ENCODE measurements at places on chromosomes 1 and 21. TPM values are rescaled to one million over a fixed set of nuclear protein-coding genes. Genes with fewer than 3 reads are reported as not detected.

The C1orf87 gene
- total RNA-seq: not detected

The CNKSR1 gene
- total RNA-seq: 3.4 TPM

The RIPK4 gene
- not detected for total RNA-seq

- H3K27me3 ChIP-seq: no peaks in the 10 kb centered on the region
- no peak overlapping the region for H3K27ac ChIP-seq
- no peak for DNase-seq
- no peak overlapping the region for H3K4me3 ChIP-seq
These were observed 8.1 kb downstream of the ARV1 start for GRCh38 chr1:230986976-230987375.

Data from activated T-helper 2 cell treated with anti-CD3 and anti-CD28 coated beads, Interferon-gamma antibody, Interleukin-2, Interleukin-4, amounts not matched to agents 10 μg/mL and 5 μg/mL and 100 μg/mL, durations not matched to agents 14 hours and 24 hours and 36 hours (primary cell).